Testis (tissue), 5 donors: ENCODE measurements at places on chromosomes 7 and 10. TPM values are rescaled to one million over a fixed set of nuclear protein-coding genes. Genes with fewer than 3 reads are reported as not detected.
A peak's percentile ranks its signal among the peaks of the same experiment; 100 is the strongest.

- H3K27ac ChIP-seq, result no peak overlapping the region
- no peaks in the 10 kb centered on the region for H3K27me3 ChIP-seq
- peak; percentile 27 for DNase-seq
- no peaks in the 10 kb centered on the region for H3K4me1 ChIP-seq
- no peaks in the 10 kb centered on the region for H3K36me3 ChIP-seq
Observed at GRCh38 chr10:26931223-26931622, 70.5 kb upstream of the ABI1 start.

DNA sequence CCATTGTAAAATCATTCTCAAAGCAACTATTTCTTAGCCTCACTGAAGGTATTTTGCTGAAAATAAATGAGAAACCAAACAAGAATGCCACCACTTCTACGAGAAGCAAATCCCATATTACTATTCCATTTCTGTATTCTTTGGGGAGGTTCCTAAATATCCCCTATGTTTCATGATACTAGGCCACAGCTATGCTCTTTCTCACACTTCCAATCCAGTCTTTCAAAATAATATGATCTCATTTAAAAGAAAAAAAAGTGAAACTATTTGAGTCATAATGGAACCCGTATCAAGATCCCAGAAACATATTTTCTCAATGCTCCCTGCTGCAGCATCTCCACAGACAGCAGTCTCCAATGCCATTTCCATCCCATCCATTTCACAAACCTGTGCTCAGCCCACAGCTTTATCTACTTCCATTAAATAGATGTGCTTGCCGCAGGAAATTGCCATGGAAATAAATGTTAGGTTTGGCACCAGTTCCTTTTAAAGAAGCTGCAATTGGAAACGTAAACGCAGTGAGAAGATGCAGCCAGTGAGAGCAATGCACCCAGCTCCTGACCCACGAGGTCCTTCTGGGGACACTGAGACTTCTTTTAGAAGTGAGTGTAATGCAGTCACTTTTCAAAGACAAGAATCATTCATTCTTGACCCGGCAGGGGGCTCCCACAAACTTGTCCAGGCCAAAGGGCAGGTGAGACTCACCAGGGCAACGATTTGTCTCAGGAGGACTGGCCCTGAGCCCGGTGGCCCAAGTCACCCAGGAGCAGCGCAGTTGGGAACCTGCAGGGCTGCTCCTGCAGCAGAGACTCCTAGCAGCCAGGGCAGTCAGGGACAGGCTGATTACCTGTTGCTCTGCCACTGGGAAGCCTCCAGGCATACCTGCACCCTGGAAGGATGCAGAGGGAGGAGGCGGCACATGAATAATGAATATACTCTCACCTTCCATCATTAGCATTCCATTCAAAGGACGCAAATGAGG lies 99.6 kb downstream of the C10orf90 start:
- no peaks in the 10 kb centered on the region for H3K36me3 ChIP-seq
- no peak overlapping the region for H3K4me3 ChIP-seq
- no peak overlapping the region for H3K27ac ChIP-seq
- H3K4me1 ChIP-seq, result peaks cover 6% of the 10 kb centered on the region
- no peak for DNase-seq

GRCh38 chr10:20254497-20254896 lies 438.3 kb downstream of the PLXDC2 start:
- no peak for DNase-seq
- no peak overlapping the region for H3K4me3 ChIP-seq
- no peaks in the 10 kb centered on the region for H3K4me1 ChIP-seq
- no peaks in the 10 kb centered on the region for H3K36me3 ChIP-seq
- H3K27me3 ChIP-seq, result no peaks in the 10 kb centered on the region

The NUPR2 gene
- total RNA-seq, result 171 TPM

DNA sequence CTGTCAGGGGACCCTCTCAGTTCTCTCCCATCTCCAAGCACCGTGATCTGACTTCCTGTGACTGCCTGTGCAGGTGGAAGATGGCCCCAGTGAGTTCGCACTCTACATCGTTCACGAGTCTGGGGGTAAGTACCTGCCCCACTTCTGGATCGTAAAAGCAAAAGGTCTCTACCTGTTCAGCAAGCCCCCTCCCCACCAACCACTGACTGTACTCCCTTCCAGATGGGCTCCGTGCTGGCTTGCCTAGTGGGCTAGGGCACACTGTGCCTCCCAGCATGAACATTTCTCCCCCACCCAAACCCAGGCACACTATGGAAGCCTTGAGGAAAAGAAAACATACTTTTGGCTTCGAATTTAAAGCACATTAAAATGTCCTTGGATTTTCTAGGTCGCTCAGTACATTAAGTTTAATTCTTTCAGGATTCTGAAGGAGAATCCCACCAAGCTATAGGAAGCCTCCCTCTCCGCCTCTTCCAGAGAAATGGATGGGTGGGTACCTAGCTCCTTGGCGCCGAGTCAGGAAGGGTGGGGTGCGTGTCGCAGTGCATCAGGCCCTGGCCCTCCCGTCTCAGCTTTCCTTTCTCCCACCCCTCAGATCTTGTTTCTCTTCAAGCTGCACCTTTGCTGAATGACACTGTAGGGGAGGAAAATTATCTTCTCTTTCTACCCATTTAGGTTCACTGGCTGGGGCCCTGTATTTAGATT lies 11.0 kb upstream of the ZNF22 start:
- H3K27ac ChIP-seq, result peak overlapping the region; percentile 53
- H3K4me3 ChIP-seq, result no peak overlapping the region
- H3K27me3 ChIP-seq, result no peaks in the 10 kb centered on the region
- H3K36me3 ChIP-seq, result no peaks in the 10 kb centered on the region

DNA sequence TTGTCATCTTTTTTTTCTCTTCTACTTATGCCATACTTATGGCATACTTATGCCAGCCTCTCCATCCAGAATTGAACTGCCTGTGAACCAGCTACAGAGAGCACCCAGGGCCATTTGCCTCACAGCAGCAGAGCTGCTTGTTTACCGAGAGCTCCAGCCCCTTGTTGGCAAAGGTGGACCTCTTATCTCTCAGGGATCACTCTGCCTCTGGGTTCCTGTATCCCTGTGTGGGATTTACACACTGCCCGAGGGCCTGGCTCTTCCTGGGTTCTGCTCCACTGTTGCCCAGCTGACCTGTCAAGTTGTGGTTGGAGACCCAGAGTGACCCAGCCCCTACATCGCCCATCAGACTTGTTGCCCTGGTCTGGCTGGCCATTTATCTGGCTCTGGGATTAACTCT lies 22.3 kb downstream of the MRPS33 start:
- no peak for DNase-seq
- no peaks in the 10 kb centered on the region for H3K4me1 ChIP-seq
- H3K36me3 ChIP-seq, result no peaks in the 10 kb centered on the region
- H3K27ac ChIP-seq, result no peak overlapping the region
- no peaks in the 10 kb centered on the region for H3K27me3 ChIP-seq

DNA sequence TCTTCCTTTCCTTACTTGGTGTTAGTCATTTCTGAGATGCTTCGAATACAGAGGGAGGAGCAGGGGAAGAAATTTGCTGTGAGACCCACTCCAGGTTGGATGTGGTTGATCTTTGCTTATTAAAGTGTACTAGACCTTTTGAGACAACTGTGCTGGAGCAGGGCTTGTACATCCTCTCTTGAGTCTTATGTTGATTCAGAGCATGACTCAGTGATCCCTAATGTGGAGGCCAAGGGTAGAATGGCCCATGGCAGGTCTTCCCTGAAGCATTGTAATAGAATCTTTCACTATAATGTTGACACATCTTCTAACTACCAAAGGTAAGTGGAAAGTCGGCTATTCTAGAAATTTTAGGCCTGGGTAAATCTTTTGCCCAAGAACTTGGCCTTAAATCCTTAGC lies 17.0 kb upstream of the SFR1 start:
- no peaks in the 10 kb centered on the region for H3K27me3 ChIP-seq
- no peak overlapping the region for H3K4me3 ChIP-seq
- no peak overlapping the region for H3K27ac ChIP-seq
- no peaks in the 10 kb centered on the region for H3K4me1 ChIP-seq
- no peak for DNase-seq

GRCh38 chr10:48798481-48799254 lies 114.0 kb downstream of the WDFY4 start:
- H3K4me1 ChIP-seq, result no peaks in the 10 kb centered on the region
- no peaks in the 10 kb centered on the region for H3K36me3 ChIP-seq
- no peak for DNase-seq
- no peak overlapping the region for H3K27ac ChIP-seq
